Caki2 (cell line): ENCODE measurements at places on chromosomes 13 and 19.

DNA sequence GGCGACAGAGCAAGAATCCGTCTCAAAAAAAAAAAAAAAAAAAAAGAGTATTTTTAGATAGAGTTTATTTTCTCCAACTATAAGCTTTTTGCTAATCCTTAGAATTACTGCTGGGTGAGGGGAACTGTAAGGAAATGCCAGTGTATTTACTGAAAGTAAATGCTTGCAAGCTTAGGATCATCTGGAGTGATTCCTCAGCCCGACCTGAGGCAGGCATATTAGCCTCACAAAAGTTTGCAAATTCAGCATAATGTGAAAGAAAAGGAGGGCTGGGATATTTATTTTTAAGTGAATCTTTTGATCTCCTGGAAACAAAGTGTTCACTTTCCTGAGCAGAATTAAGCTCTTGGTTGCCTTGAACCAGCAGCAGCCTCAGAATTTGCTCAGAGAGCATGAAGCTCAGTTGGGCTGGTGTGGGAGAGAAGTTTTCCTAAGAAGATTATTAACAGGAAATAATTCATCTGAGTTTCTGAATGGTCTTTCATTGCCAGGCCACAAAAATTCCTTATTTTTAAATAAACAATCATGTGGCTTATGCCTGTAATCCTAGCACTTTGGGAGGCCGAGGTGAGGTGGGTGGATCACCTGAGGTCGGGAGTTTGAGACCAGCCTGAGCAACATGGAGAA is 24.7 kb upstream of the SPATA13 start:
- DNase-seq: no peak

- DNase-seq: no peak
Observed at GRCh38 chr13:44800626-44801025, 188.6 kb downstream of the NUFIP1 start.

DNA sequence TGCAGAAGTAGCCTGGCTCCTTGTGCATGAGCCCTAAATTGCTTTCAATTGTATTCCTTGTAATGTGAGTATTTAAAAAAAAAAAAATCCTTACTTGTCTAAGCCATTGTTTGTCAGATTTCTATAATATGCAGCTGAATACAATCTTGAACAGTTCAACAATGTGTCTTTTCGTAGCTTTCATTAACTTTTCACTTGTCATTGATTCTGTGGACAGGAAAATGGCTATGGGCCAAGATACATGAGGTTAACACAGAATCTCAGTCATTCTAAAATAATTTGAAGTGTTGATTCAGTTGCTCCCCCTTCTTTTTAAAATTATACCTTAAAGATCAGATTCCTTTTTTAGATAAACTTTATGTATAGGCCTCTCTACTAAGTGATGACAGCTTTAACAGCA is 395.8 kb upstream of the KLF12 start:
- no peak for DNase-seq

DNA sequence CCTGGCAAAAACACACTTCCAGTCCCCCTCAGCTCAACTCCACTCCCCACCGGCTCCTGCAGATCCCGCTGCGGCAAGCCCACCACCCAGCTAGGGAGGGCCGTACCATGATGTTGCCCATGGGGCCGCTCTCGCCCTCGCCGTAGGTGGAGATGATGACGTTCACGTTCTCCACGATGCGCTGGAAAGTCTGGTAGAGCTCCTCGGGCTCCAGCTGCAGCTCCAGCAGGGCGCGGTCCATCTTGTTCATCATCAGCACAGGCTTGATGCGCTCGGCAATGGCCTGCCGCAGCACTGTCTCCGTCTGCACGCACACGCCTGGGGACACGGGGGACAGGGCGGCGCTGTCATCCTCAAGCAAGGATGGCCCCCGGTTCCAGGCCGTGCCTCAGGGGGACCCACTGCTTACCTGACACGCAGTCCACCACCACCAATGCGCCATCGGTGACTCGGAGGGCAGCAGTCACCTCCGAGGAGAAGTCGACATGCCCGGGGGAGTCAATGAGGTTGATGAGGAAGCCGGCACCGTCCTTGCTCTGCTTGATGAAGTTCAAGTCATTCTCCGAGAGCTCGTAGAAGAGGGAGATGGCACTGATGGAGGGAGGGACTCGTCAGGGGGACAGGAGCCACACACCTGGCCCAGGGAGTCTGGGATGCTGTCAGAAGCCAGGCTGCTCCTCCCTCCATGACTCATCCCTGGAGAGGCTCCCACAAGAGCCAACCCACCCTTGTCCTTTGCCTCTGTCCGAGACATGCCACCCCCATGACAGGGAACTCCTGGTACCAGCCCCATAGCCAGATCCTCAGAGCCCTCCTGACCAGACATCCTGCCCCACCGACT is 2.3 kb downstream of the EEF2 start:
- DNase-seq: no peak

DNA sequence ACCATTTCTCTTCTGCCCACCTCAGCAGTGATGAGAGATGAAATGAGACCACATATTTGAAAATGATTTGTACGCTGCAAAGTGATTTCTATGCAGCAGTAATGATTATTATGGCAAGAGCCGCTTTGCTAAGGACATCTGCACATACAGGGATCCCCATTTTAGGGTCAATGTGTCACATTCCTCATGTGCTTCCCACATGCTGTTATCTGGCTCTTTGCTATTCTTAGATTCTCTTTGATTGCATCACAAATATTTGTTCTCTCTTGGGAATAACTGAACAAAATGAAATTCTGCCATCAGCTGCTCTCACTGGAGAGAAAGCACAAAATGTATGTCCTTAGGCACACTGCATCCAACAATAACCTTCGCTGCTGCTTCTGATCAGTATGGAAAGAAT is 209.5 kb upstream of the IPO5 start:
- no peak for DNase-seq
